Activated CD4-positive, alpha-beta T cell treated with anti-CD3 and anti-CD28 coated beads, Interleukin-2, amount 10 ng/mL, durations not matched to agents 7 days and 5 days (primary cell): ENCODE measurements at places on chromosomes 6 and 20. TPM values are rescaled to one million over a fixed set of nuclear protein-coding genes. Genes with fewer than 3 reads are reported as not detected.

Gene SPEF1
- 0.21 TPM for total RNA-seq

Gene EPB41L1
- total RNA-seq = 0.22 TPM

Gene BHLHE23
- total RNA-seq = not detected

- H3K4me3 ChIP-seq = no peak overlapping the region
- no peaks in the 10 kb centered on the region for H3K4me1 ChIP-seq
- no peaks in the 10 kb centered on the region for H3K36me3 ChIP-seq
- DNase-seq = no peak
Observed at GRCh38 chr6:6469074-6469473, 119.4 kb upstream of the LY86 start.

GRCh38 chr6:150220634-150221551 lies 78.0 kb downstream of the PPP1R14C start:
- no peaks in the 10 kb centered on the region for H3K36me3 ChIP-seq
- no peak overlapping the region for H3K27ac ChIP-seq
- H3K4me3 ChIP-seq = no peak overlapping the region
- peaks cover 27% of the 10 kb centered on the region for H3K27me3 ChIP-seq
- no peak for DNase-seq

DNA sequence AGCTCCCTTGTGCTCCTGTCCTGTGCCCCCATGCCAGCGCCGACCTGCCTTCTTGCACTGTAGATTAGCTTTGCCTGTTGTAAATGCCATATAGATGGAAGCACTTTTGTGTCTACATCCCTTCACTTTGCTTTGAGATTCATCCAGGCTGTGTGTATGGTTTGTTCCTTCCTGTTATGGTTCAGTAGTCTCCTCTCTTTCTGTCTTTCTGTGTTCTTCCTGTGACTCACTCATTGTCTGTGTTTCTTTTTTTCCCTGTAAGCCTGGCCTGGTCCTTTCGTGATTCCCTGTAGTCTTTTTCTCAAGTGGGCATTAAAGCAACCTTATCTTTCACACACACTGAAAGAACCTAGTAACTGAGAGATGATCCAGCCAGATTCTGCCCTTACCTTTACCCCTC lies 66.6 kb downstream of the JARID2 start:
- no peaks in the 10 kb centered on the region for H3K27me3 ChIP-seq
- H3K27ac ChIP-seq = peak overlapping the region; percentile 54
- no peak overlapping the region for H3K4me3 ChIP-seq
- peaks cover 5% of the 10 kb centered on the region for H3K36me3 ChIP-seq
- DNase-seq = no peak
